ENCODE measurements at places on chromosomes 6 and 20.

- no peak for DNase-seq
These were observed 555 bp downstream of the FAM120B start for GRCh38 chr6:170307080-170307545.

DNA sequence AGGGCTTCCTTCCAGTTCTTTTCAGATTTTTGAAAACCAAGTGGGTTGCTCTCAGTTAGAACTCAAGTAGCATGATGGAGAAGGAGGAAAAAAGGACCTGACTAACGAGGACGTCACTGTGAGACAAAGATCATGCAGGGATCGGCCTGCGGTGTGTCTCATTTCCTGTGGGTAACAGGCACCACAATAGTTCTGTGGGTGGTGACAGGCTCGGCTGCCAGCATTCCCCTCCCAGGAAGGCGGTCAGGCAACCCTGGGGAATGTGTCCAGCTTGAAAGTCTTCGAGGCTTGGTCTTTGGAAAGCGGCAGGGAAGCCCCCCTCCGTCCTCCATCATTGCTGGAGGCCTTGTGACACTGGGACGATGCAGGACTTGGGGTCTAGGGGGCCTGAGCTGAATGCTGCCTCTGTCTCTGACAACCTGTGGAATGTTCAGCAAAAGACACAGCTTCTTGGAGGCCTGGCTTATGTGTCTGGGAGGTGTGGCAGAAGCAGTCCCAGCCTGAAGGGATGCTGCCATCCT is 121.0 kb downstream of the BCAS1 start:
- no peak for DNase-seq

- DNase-seq, result no peak
These were observed 52.5 kb downstream of the SSR1 start for GRCh38 chr6:7260291-7261031.

DNA sequence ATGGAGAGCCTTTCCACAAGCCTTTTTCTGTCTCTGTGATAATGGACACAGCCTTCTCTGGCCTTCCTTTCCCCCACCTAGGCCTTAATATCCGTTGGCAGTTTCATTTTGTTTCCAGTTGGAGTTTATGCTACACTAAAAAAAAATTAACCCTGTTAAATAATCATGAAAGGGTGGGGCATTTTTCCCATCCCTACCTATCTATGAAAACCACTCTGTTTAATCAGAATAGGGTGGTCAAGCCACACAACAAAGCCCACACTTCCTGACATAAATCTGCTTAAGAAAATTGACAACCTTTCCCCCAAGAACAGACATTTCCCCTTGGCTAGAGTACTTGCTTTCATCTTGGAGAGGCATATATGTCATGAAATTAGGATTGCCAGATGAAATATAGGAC is 14.2 kb downstream of the TXLNB start:
- no peak for DNase-seq

- no peak for DNase-seq
These were observed 32.2 kb downstream of the CD83 start for GRCh38 chr6:14149739-14150130.

- DNase-seq, result no peak
These were observed 22.5 kb downstream of the CUL9 start for GRCh38 chr6:43204271-43205105.

GRCh38 chr20:50992336-50992732 is 30.6 kb downstream of the KCNG1 start:
- no peak for DNase-seq

DNA sequence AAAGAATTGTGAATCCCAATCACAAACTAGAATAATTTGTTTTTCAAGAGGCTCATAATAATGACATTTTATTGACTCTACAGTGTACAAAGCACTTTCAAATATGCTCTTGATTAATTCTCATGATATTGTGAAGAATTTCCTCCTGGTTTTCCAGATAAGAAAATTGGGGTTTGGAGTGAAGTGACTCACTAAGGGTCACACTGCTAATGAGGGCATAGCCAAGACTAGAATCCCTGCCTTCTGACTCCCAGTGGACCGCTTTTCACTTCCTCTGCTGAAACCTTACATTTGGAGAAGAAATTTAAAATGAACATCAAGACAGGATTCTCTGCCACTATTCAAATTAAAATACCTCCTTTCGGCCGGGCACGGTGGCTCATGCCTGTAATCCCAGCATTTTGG is 38.3 kb upstream of the LTV1 start:
- no peak for DNase-seq

DNA sequence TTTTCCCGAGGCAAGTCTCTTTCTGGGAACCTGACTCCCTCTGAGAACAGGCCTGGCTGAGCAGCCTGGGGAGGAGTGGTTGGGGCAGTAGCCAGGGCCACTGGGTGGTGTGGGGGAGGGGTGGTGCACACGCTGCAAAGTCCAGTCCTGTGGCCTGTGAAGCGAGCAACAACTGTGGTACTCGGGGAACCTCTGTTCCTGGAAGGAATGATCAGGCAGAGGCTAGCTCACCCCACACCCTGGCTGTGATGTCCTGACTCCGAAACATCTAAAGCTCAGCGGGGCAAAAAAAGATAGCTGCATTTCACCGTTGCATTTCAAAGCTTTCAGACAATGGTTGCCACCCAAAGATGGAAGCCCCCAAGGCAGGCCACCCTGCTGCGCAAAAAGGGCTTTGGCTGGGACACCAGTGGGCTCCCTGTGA is 25.5 kb downstream of the PCK1 start:
- no peak for DNase-seq

DNA sequence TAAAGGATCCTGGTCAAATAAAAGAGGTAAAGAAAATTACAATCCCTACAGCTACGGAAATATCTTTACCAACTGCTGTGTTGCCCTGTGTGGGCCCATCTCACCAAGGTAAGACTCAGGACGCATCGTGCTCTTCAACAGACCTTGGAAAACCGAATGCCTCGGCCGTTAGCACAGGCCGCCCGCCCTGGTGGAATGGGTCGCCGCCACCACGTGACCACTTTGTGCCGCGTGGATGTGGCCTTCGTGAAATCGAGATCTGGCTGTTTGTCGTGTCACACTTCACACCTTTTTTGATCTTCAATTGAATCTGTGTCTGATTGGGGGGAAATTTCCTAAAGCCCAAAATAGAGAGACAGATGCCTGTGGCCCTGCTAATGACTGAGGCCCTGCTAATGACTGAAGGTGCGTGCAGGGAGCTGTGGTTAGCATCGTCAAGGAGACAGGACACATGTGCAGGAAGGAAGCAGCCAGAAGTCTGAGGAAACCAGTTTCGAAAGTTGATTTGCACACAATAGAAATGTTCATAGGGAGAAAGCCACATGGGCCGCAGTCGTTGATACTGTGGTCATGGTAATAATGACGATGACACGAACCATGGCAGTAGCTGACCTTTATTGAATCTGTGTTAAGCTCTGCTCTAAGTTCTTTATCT is 175.7 kb upstream of the SNX9 start:
- no peak for DNase-seq

DNA sequence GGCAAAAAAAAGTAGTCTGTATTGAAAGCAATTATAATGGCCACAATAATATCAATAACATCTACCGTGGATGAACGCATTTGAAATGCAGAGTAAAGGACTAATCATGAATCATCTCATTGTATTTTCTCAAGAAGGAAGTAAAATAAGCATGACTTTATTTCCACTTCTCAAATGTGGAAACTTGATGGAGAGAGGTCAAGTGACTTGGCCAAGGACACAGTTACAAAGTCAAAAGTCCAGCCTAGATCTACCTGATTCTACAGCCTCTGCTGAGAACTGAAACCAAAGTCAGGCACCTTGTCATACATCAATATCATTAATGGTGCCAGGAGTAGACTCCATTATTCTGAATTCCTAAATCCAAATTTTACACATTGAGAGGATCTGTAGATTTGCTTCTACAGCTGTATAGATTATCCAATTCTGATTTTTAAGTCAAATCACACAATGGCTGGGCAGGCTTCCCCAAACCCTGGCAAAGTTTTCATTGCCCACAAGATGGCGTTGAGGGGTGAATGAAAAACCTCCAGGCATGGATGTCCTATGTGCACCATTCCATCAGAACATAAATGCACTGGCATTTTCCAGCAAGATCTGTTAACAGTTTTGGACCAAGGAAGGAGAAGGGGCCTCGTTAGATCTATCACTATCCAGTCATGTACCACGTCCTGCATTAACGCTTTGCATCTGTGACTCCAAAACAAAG is 423.1 kb downstream of the MAFB start:
- DNase-seq, result peak; percentile 14

DNA sequence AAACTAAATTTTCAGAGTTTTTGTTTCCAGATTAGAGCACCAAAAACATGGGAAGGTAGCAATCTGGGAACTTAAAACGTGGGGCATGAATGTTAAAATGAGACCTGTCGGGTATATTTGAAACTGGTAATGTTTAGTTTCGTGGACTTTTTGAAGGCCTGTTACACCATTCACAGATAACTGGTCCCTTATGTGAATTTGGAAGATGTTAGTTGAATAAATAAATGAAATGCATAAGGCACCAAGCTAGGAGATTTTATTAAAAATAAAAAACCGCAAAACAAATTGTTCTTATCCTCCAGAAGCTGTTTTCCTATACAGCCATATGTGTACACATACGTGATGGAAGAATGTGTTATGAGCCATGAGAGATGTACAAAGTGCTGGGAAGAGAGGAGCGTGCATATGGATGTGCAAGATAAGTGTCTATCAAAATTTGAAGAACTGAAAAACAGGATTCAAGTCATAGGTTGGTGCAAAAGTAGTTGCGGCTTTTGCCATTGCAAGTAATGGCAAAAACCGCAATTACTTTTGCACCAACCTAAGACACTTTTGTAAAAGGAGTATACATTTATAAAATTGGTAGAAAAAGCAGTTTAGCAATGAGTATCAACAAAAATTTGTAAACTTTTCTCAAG is 700 bp upstream of the MCUR1 start:
- DNase-seq, result peak; percentile 46

DNA sequence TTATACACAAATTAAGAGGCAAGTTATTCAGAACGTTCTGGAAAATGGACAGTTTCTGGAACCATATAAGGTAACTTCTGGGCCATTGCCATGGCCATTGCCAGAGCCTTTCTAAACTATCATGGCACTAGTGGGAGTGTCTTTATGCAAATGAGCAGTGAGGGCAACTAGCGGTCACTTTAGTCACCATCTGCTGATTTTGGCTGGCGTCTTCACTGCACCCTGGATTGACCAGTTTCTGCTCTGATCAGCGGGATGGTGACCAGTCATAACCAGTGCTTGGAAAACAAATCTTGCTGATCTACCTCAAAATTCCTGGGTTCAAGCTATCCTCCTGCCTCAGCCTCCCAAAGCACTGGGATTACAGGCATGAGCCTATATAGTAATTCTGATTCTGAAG is 7.3 kb upstream of the SNTA1 start:
- DNase-seq, result no peak

DNA sequence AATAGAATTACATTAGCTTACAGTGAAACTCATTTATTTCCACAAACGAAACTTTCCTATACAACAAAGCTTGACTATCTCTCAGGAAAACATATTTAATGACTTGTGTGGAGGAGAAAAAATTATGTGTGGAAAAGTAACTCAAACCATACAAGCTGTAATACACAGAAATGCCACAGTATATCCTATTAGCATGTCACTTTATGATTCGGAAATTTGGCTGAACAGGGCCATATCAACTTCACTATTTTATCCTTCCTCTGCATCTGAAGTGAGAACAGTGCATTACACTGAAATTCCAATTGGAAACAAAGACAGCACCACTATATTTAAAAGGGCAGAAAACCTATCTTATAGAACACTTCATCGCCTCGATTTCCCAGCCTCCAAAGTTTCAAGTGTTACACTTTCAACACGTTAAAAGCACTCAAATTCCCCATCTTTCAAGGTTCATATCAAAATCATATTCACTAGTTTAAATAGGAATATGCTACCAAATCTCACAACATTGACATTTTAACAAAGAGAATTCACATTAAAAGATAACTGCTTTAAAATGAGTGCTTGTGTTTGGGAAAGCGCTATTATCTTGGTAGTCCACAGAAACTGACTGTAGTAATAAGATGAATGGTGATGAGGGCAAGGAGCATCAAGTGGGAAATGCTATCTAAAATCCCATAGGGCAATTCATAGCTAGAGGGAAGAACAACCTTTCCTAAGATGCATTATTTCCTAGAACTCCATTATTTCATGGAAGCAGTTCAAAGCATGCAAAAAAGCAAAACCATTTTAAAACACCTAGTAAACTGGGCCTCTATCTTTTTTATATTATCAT is 1.8 kb downstream of the REV3L start:
- no peak for DNase-seq

- no peak for DNase-seq
These were observed 87.1 kb downstream of the NINL start for GRCh38 chr20:25498280-25498606.

- no peak for DNase-seq
These were observed 9.4 kb upstream of the ARFGEF2 start for GRCh38 chr20:48912065-48912464.

GRCh38 chr6:16243055-16243454 is 4.7 kb downstream of the GMPR start:
- no peak for DNase-seq

- no peak for DNase-seq
These were observed 25.2 kb downstream of the LCA5 start for GRCh38 chr6:79512014-79512413.

GRCh38 chr20:45358282-45359068 is 4.5 kb upstream of the SYS1 start:
- no peak for DNase-seq

- DNase-seq, result no peak
These were observed 89.7 kb downstream of the FBXO5 start for GRCh38 chr6:152893187-152893586.

DNA sequence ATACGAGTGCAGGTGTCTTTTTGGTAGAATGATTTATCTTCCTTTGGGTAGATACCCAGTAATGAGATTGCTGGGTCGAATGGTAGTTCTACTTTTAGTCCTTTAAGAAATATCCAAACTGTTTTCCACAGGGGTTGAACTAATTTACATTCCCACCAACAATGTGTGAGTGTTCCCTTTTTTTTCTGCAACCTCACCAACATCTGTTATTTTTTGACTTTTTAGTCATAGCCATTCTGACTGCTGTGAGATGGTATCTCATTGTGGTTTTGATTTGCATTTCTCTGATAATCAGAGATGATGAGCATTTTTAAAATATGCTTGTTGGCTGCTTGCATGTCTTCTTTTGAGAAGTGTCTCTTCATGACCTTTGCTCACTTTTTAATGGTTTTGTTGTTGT is 1.9 kb upstream of the ZNF831 start:
- no peak for DNase-seq

- DNase-seq, result no peak
These were observed 397.1 kb downstream of the ARHGAP18 start for GRCh38 chr6:129312880-129313279.

- no peak for DNase-seq
These were observed 69.9 kb upstream of the SYNJ2 start for GRCh38 chr6:157911786-157912185.

GRCh38 chr20:47117773-47118172 is 223.1 kb downstream of the EYA2 start:
- no peak for DNase-seq

- no peak for DNase-seq
These were observed 14.2 kb downstream of the PAX1 start for GRCh38 chr20:21719592-21720214.

GRCh38 chr6:37850728-37851285 is 31.3 kb downstream of the ZFAND3 start:
- DNase-seq, result no peak

Measured in NCI-H187 (cell line).